NCI-H510A (cell line): ENCODE measurements at places on chromosomes 6 and 20.

- DNase-seq: no peak
Measured at GRCh38 chr6:125471667-125472066, 169.9 kb upstream of the HDDC2 start.

DNA sequence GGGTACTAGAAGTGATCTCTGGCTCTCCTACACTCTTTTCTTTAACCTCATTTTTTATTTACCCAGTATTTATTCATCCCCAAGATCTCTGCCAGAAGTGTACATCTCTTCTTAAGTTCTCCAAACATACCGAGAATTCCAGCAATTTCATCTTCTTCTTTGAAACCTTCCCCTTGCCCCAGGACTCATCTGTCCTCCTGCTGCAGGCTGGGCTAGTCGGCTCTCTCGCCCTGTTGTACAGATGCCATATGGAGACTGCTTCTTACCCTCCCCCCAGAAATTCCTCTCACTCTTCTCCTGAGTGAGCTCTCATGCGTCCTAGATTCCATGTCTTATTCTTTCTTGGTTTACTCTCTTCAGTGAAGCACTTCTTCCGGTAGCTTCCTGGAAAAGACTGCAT lies 21.9 kb upstream of the PNRC1 start:
- DNase-seq: no peak

GRCh38 chr6:3750317-3751076 lies 1.0 kb downstream of the PXDC1 start:
- no peak for DNase-seq

GRCh38 chr6:132017942-132018341 lies 66.8 kb upstream of the CCN2 start:
- no peak for DNase-seq

- no peak for DNase-seq
Measured at GRCh38 chr6:83600459-83600858, 88.1 kb downstream of the PRSS35 start.

GRCh38 chr6:37259191-37259590 lies 1.2 kb upstream of the TMEM217 start:
- no peak for DNase-seq
